ENCODE measurements at places on chromosomes 6 and 20.

GRCh38 chr6:47375426-47375825 lies 65.7 kb upstream of the TNFRSF21 start:
- DNase-seq: no peak

GRCh38 chr6:11770546-11771466 lies 7.8 kb downstream of the ADTRP start:
- DNase-seq: no peak

- no peak for DNase-seq
Measured at GRCh38 chr6:79231101-79231500, 3.4 kb downstream of the HMGN3 start.

DNA sequence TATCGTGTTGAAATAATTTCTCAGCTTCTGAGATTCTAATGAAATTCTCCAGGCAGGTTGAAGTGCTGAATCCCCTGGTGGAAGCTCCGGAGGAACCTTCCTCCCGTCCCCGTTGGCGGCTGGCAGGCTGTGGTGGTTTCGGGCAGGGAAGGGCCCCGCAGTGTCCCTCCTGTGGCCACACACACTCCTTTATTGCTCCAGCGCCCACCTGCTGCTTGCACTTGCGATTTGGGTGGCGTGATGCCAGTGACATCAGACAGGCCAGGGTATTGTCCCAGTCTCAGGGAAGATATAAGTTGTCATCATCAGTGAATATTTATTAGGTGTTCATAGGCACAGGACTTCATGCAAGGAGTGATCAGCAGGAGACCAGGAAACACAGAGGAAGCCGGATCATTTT lies 530.4 kb downstream of the QKI start:
- DNase-seq: no peak

DNA sequence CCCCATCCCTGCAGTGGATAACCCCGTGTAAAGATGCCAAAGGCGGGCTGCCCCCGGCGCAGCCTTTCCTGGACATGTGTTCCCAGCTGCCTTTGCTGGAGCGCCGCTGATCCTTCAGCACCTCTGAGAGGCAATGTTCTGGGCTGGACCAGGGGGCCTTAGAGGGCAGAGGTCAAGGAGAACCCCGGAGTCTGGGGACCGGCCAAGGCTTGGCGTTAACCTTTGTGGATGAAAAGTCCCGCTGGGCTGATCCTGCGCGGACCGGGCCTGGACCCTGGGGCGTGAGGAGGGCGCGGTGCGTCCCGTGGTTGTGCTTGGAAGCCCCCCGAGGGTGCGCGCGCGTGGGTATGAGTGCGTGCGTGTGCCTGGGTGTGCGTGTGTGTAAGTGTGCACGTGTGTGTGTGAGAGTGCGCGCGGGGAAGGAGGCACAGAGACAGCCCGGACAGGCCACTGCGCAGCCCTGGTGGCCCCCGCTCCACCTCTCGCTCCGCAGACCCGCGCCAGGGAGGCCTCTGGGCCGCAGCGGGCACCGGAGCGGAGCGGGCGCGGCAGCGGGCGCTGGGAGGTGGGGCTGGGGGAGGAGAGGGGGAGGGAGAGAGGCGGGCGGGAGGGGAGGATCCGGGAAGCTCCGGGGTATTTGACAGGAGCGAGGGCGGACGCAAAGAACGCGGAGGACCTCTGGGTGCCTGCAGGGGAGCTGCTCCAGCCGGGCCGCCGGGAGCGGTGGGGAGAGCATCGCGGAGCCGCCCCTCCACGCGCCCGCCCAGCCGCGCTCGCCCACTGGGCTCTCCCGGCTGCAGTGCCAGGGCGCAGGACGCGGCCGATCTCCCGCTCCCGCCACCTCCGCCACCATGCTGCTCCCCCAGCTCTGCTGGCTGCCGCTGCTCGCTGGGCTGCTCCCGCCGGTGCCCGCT lies at the start of gene SMOC2:
Gene SMOC2, plus strand, starts transcription at position 665 of the 914 bp plus-strand sequence. Its CDS starts 187 bp downstream, at position 852.
- DNase-seq: no peak

Measured in DMS79 (cell line).